Activated CD4-positive, alpha-beta T cell treated with anti-CD3 and anti-CD28 coated beads, Interleukin-2, amount 10 ng/mL, durations not matched to agents 24 days and 14 days (primary cell): ENCODE measurements at places on chromosomes 6 and 20.
A peak's percentile ranks its signal among the peaks of the same experiment; 100 is the strongest.

- H3K36me3 ChIP-seq, result no peaks in the 10 kb centered on the region
- peaks cover 52% of the 10 kb centered on the region for H3K27me3 ChIP-seq
- no peaks in the 10 kb centered on the region for H3K4me1 ChIP-seq
- H3K4me3 ChIP-seq, result no peak overlapping the region
- no peak overlapping the region for H3K27ac ChIP-seq
- DNase-seq, result no peak
Measured at GRCh38 chr6:148186916-148187315, 155.7 kb upstream of the SASH1 start.

DNA sequence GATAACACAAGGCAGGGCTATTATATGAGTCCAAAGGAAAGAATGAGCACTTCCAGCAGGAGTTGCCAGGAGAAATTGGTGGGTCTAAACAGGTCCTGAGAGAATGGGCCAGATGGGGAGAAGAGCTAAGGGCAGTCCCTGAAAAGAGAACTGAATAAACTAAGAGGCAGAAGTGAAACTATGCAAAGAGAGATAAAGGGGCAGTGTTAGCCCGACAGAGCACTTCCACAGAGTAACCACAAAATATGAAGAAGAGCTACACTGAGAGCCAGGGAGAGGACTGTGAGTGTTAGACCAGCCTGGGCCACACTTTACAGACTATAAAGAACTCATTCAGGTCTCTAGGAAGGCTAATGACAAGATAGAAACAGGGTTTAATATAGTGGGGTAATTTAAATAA is 43.8 kb downstream of the RALGAPA2 start:
- no peaks in the 10 kb centered on the region for H3K27me3 ChIP-seq
- DNase-seq, result peak; percentile 47
- H3K4me3 ChIP-seq, result no peak overlapping the region
- H3K27ac ChIP-seq, result no peak overlapping the region
- peaks cover 4% of the 10 kb centered on the region for H3K36me3 ChIP-seq

DNA sequence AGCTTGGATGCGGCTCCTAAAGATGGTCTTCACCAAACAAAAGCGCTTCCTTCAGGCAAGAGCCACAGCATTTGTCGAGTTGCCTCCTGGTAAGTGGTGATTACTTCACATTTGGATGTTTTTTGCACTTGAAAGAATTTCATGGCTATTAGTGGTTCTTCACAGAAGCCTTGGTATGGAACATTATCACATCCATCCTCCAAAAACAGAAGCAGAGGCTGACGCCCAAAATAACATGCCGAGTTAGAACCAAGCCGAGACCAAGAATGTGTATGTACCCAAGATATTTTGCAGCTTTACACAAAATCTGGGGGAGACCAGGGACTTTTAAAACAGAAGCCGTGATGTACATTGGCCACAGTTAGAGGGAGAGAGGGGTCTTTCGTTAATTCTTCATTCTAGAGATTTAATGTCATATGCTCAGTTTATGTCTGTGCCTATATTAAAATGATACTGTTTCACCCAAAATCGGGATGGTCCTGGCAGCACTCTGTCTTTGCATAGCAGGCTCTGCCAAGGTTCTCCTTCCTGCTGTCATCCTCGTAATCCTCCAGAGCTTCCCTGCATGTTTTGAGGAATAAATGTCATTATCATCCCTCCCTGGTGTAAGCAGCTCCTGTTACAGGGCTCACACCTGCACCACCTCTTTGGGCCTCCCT is 109.3 kb downstream of the TMEM242 start:
- H3K4me3 ChIP-seq, result no peak overlapping the region
- no peaks in the 10 kb centered on the region for H3K36me3 ChIP-seq
- H3K27ac ChIP-seq, result no peak overlapping the region
- H3K27me3 ChIP-seq, result no peaks in the 10 kb centered on the region

- peaks cover 3% of the 10 kb centered on the region for H3K4me1 ChIP-seq
- H3K27me3 ChIP-seq, result no peaks in the 10 kb centered on the region
- H3K27ac ChIP-seq, result no peak overlapping the region
- H3K36me3 ChIP-seq, result peaks cover 43% of the 10 kb centered on the region
- H3K4me3 ChIP-seq, result no peak overlapping the region
Measured at GRCh38 chr6:31952140-31952805, 6.4 kb downstream of the CFB start.

- no peak for DNase-seq
- H3K27ac ChIP-seq, result no peak overlapping the region
- H3K27me3 ChIP-seq, result peaks cover 10% of the 10 kb centered on the region
- no peak overlapping the region for H3K4me3 ChIP-seq
Measured at GRCh38 chr6:122620428-122620827, 10.2 kb downstream of the PKIB start.

DNA sequence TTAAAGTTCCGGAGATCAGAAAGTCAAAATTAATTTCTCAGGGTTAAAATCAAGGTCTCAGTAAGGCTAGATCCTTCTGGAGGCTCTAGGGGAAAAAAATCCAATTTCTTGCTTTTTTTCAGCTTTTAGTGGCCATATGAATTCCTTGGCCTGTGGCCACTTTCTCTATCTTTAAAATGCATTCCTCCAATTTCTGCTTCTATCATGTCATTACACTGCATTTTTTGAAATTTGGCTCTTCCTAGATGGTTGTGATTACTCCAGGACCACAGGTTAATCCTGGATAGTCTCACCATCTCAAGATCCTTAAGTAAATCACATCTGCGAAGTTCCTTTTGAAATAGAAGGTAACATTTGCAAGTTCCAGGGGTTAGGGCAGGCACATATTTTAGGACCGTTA is 1294.9 kb upstream of the CITED2 start:
- no peak overlapping the region for H3K27ac ChIP-seq
- H3K27me3 ChIP-seq, result peaks cover 7% of the 10 kb centered on the region
- H3K36me3 ChIP-seq, result no peaks in the 10 kb centered on the region
- H3K4me1 ChIP-seq, result peaks cover 3% of the 10 kb centered on the region
- no peak for DNase-seq
